Activated T-helper 1 cell treated with anti-CD3 and anti-CD28 coated beads, Interleukin-2, amount 50 U/mL, for 16 hours (primary cell): ENCODE measurements at places on chromosomes 11 and 22.
A peak's percentile ranks its signal among the peaks of the same experiment; 100 is the strongest.

DNA sequence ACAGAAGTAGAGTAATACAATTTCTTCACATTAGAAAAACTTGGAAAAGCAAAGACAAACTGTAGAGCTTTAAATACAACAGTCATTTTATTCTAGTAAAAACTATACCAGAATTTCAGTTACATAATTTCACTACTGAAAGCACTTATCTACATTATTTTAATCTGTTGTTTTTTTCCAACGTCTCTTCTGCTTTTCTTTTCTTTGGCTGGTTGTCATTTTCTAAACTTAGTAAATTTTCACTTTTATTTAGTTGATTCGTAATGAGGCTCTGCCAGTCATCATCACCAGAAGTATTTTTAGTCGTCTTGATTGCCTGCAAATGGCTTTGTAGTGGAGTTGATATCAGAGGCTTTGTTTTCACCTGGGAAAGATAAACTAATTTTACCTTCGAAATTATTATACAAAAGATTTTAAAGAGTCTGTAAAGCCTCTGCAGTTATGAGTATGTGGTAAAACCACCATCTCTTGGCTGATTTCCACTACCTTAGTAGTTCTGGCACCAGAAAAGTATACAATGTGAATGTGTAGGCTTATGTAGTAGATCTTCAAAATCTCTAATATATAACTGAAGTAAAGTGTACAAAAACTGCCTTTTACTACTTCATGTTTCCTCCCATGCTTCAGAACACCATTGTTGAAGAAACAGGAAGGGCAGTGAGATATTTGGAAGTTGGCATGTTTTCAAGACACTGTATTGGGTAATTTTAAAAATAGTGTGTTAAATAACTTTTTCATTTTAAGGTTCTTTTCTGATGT, 19.2 kb downstream of the EIF3M start:
- no peak for DNase-seq

DNA sequence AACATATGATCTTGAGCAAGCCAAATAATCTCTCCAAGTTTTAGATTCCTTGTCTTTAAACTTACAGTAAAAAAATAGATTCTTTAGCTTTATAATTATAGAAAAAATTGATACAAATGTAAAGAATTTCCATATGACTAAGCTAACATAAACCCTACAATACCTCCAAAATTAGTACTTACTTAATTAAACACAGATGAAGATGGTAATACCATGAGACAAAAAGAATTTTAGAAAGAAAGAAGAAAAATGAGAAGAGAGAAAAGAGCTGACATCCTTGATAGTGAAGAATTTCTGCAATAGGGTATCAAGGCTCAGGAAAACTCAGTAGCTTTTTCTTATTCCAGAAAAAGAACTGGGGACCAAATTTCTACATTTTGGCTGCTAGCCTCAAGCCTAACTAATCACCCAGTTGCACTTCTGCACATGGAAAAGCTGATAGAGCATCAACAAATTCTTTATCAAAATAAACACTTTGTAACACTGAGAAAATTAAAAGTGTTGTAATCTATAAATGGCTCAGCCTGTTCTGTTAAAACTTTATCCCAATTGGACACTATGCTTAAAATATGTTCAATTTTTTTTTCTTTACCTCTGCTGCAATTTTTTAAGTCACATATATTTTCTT, 24.7 kb upstream of the SOX6 start:
- no peak for DNase-seq

- DNase-seq, result no peak
These were observed 450.9 kb downstream of the RAB38 start for GRCh38 chr11:87724358-87724757.

- no peak for DNase-seq
These were observed 35.0 kb downstream of the PPFIBP2 start for GRCh38 chr11:7548659-7549274.

DNA sequence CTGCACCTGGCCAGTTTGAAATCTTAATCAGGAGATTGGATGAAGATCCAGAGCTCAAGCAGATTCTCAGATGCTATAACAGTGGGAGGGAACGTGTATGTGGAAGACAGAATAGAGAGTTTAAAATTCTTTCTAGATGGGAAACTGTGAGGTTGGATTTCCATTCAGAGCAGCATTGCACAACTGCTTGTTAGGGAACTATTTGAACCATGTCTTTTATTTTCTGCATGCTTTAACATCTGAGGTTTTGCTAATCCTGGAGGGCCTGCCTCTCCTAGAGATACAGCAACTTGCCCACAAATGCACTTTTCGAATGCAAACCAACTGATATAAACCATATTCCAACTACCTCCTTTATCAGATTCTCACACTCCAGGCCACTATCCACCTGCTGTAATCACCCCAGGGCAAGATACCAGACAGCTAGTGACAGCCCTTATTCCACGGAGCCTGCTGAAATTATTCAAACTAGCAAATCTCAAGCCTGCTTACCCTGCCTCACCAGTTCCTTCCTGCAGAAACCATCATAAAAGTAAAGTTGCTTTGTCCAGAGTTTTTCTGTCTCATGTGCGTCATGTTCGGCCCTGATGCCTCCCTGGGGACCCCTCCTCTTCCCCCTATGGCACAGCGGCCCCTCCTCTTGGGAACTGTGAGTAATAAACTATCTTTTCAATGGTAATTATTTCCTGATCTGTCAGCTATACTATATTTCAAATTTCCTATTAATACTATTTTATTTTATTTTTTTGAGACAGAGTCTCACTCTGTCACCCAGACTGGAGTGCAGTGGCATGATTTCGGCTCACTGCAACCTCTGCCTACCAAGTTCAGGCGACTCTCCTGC, 18.4 kb upstream of the SEC14L4 start:
- no peak for DNase-seq

GRCh38 chr22:50016308-50016987, 3.9 kb upstream of the IL17REL start:
- DNase-seq, result no peak

GRCh38 chr11:96215826-96216225, 127.2 kb downstream of the MAML2 start:
- DNase-seq, result no peak

- DNase-seq, result no peak
These were observed 699.1 kb upstream of the ARHGAP42 start for GRCh38 chr11:99987821-99988470.

GRCh38 chr22:47071078-47071806, 308.8 kb downstream of the TBC1D22A start:
- DNase-seq, result no peak

DNA sequence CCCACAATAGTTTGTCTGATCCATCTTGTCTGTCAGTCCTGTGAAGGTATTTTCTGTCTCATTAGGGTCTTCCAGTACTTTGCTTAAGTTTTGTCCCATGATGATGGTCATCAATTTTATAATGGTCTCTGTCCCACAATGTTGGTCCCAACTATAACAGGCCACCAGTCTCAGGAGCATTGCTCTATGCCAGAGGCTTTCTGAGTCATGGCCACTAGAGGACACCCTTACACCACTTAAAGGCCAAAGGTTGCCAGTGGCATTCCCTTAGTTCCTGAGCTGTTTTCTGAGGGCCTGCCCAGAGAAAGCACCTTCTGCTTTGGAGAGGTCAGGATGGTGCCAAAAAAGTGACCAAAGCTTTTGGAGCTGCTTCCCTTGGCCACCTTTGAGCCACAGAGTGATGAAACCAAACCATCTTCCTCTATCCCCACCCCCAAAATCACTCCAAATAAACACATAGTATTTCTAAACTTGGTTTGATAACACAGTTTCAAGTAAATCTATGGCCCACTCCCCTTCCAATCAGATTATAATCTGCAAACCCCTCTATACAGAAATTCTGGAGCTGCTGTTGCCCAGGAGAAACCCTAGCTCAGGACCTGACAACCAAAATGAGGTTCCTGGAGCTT, 19.3 kb downstream of the EIF3F start:
- no peak for DNase-seq

- DNase-seq, result no peak
These were observed 2.1 kb downstream of the WEE1 start for GRCh38 chr11:9575260-9576240.

GRCh38 chr22:27673839-27674238, 127.7 kb downstream of the MN1 start:
- DNase-seq, result no peak

- no peak for DNase-seq
These were observed 1079.4 kb downstream of the BRD1 start for GRCh38 chr22:48748113-48748859.

DNA sequence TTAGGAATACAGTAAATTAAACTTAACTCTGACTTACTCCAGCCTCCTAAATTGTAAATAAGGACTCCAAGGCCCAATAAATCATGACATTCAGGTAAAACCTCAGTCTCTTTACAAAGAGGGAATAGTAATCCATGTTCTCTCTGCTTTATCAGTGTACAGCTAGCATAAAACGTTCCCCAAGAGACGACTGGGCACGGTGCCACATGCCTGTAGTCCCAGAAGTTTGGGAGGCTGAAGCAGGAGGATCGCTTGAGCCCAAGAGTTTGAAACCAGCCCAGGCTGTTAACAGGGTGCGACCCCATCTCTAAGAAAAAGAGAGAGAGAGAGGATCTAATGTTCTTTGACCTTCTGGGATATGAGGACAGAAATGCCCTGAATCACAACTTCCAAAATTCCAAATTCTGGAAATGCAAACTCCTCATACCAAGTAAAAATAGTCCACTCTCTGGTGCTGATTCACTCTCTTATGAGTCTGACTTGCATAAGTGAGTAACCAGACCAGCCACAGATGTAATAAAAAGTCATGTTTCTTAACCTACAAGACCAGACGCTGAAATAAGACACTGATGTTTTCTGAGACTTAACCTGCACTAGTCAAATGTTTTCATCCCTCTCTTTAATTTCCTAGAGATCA, 25.5 kb downstream of the NNMT start:
- no peak for DNase-seq

- no peak for DNase-seq
These were observed 37.7 kb downstream of the EFCAB6 start for GRCh38 chr22:43774318-43774915.

DNA sequence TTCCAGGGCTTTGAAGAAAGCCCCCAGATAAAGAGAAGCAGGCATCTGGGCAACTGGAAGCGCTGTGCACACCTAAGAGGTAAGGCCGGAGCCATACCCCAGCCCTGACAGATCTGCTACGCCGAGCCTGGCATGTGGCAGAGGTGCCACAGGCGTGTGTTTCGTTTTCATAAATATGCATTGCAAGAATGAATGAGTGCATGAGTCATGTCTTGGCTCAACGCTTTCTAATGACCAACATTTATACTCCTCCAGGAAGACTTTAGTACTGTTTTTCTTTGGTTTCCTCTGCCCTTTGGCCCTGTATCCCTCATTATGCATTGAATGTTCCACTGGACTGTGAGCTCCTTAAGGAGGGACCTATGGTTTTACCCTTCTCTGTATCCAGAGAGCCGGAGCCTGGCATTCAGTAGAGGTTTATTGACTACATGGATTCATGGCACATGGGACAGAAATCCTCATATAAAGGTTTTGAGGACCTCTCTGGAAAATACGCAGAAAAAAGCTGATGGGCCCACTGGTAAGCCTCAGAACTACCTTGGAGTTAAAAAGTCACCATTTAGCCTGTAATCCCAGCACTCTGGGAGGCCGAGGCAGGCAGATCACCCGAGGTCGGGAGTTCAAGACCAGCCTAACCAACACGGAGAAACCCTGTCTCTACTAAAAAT, 38.9 kb upstream of the CSNK2A3 start:
- no peak for DNase-seq

DNA sequence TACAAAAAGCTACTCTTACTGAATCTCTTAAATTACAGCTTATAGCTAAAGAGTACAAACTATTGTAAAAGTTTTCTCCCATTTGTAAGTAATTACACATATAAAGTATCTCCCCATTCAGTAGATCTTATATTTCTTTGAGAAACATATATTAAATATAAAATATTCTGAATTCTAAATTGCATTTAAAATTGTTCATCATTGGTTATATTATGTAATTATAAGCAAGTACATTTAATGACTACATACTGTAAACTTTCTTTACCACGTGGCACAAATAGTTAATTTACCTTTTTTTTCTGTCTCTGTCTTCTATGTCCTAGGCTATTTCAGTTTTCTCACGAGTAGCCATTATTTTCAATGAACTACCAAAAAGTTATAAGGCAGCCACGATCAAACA, 101.2 kb upstream of the SERPIND1 start:
- no peak for DNase-seq

- DNase-seq, result peak; percentile 9
These were observed 20.8 kb upstream of the IL18BP start for GRCh38 chr11:71977743-71978418.

GRCh38 chr11:10305262-10305963, 540 bp downstream of the ADM start:
- no peak for DNase-seq

DNA sequence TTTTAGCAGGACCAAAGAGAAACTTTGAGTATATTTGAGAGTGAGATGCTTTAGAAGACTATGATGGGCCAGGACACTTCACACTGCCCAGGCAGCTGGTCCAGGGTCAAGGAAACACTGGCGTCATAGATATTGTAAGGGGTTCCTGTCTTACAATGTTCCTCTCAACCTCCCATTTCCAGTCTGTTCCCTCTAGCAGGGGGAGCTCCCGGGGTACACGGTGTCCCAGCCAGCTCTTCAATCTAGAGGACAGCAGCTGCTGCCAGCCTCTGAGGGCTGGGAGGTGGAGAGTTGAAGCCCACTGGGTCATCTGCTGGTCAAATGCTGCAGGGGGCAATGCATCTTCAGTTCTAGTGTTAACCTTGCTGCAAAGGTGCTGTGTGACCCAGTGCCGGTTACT, 40.7 kb upstream of the TIMP3 start:
- no peak for DNase-seq

DNA sequence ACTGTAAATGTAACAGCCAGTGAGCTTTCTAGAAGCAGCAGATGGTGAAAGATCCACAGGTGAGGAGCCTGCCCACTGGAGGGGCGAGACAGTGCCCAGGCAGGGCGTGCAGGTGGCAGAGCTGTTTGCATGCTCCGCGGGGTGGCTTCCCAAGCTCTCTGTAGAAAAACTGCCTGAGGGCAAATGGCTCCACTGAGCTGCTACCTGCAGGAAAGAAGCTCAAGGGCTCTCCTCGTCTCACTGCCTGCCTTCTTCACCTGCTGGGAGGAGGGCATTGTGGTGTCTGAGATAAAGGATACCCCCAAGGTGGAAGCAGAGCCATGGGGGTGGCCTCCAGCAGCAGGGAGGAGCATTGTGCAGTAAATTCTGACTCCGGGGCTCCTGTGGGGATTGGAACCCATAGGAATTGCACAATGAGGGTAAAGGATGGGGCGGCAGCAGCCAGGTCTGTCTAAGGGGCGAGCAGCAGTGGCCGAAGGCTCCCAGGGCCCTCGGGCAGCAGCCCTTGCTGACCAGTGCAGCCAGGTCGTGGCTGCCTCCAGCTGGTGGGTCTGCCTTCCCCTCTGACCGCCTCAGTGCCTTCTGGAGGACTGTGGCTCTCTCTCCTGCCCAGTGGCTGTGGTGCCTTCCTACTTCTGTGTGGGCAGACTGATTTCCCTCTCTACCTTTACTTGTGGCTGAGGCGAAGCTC, 28.0 kb upstream of the CABP7 start:
- DNase-seq, result no peak

- no peak for DNase-seq
These were observed 6.8 kb downstream of the TBC1D22A start for GRCh38 chr22:46769191-46769675.

- DNase-seq, result no peak
These were observed 1432.6 kb upstream of the TENM4 start for GRCh38 chr11:80873310-80873999.

- no peak for DNase-seq
These were observed 1049.1 kb downstream of the BRD1 start for GRCh38 chr22:48778308-48779195.

- DNase-seq, result no peak
These were observed 23.6 kb upstream of the MYOD1 start for GRCh38 chr11:17695454-17696441.

- DNase-seq, result no peak
These were observed 1.9 kb upstream of the PEX26 start for GRCh38 chr22:18075720-18076497.

GRCh38 chr11:34521265-34521664, 7.7 kb upstream of the ELF5 start:
- no peak for DNase-seq
